A172 (cell line): ENCODE measurements at places on chromosomes 2 and 18.

- DNase-seq: no peak
These were observed 21.1 kb downstream of the INPP5D start for GRCh38 chr2:233081232-233081730.

DNA sequence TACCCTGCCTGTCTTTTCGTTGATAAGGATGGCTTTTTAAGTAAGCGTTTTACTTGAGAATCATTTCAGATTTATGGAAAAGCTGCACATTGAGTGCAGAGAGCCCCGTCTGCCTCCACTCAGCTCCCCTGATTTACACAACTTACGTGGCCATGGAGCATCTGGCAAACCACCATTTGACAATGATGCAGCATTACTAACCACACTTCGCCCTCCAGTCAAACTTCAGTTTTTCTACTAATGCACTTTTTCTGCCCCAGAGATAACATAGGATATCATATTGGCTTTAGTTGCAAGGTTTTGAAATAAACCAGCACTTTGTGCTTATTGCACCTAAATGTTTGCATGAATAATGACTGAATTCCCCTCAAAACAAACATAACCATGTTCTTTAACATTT, 165.1 kb upstream of the TPO start:
- no peak for DNase-seq

GRCh38 chr18:26487437-26487836, 60.9 kb downstream of the KCTD1 start:
- peak; percentile 37 for DNase-seq

- DNase-seq: no peak
These were observed 125.4 kb downstream of the OSBPL1A start for GRCh38 chr18:24272229-24272525.

- DNase-seq: no peak
These were observed 253.7 kb downstream of the DYM start for GRCh38 chr18:49206717-49207116.

- DNase-seq: peak; percentile 85
These were observed 252.6 kb downstream of the AGAP1 start for GRCh38 chr2:235746257-235746934.

GRCh38 chr2:10900216-10901109, 11.3 kb upstream of the KCNF1 start:
- DNase-seq: peak; percentile 25

DNA sequence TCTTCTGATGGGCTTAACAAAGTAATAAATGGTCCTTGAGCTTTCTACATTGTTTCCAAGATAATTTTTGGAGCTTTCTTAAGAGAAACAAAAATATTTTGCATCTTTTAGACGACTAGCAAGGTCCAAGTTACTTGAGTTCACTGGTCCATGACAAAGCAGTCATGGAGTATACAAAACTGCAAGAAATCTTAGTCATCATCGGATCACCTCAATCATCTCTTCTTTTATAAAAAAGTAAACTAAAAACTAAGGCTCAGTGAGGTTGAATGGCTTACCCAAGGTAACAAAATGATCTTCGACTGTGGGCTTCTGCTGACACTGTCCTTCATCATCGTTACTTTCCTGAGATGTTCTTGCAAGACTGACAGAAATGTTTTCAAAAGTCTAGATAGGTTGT, 11.9 kb downstream of the FIGN start:
- DNase-seq: no peak

DNA sequence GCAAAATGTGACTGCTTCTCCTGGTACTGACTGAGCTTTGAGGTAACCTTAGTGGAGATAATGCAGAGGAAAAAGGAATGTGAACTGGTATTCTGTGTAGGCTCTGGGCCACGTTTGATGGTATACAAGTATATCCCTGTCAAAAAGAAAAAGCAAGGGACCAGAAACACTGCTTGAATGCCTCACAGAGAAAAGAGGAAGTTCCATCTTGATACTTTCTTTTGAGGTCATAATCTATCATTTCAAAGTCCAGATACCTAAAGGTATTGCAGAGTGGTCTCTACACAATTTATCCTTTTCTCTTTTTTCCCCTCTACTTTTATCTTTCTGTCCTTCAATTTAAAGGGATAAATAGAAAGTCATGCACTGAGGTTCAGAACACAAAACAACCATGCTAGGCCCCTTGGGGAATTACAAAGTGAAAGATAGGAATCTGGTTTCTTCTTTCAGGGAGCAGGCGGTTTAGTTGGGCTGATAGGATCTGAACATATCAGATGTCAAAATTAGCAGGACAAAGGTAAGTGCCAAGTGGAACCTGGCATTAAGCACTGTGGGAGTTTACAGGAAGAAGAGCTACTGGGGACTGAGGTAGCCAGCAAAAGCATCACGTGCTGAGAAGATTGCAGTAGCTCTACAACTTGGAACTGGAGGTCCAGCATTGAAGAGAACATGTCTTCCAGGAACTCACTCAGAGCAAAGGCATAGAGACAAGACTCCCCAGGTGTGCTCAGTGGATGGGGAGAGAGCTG, 121.2 kb downstream of the LYPD6 start:
- no peak for DNase-seq

DNA sequence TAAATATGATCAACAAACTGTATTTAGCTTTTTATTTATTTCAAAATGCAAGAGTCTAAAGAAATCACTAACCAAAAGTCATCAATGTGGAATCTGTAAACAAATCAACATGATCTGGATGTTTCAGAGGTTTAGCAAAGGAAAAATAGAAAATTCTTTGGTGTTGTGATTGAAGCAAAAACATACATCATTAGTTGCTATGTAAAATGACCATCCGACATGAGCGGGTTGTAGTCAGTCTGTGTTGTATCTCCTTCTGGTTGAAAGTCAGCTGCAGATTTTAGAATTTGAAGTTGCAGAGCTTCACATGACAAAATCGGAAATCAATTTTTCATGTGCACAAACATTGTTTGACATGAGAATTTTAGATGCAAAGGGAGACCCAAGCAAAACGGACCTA, 63.2 kb downstream of the IRS1 start:
- DNase-seq: no peak

- DNase-seq: peak; percentile 34
These were observed 299.0 kb downstream of the FBXO15 start for GRCh38 chr18:73848656-73849055.

- DNase-seq: peak; percentile 57
These were observed 992.2 kb upstream of the PIK3C3 start for GRCh38 chr18:40962784-40963183.

- no peak for DNase-seq
These were observed 38.8 kb upstream of the ERMN start for GRCh38 chr2:157364257-157364974.

DNA sequence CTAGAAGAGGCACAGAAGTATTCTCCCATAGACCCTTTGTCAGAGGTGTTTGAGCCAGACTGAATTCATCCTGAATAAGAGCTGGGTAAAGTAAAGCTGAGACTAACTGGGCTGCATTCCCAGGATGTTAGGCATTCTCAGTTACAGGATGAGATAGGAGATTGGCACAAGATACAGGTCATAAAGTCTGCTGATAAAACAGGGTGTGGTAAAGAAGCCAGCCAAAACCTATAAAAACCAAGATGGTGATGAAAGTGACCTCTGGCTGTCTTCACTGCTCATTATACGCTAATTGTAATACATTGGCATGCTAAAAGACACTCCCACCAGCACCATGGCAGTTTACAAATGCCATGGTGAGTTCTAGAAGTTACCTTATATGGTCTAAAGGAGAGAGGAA, 364.9 kb upstream of the TMEFF2 start:
- DNase-seq: peak; percentile 94

DNA sequence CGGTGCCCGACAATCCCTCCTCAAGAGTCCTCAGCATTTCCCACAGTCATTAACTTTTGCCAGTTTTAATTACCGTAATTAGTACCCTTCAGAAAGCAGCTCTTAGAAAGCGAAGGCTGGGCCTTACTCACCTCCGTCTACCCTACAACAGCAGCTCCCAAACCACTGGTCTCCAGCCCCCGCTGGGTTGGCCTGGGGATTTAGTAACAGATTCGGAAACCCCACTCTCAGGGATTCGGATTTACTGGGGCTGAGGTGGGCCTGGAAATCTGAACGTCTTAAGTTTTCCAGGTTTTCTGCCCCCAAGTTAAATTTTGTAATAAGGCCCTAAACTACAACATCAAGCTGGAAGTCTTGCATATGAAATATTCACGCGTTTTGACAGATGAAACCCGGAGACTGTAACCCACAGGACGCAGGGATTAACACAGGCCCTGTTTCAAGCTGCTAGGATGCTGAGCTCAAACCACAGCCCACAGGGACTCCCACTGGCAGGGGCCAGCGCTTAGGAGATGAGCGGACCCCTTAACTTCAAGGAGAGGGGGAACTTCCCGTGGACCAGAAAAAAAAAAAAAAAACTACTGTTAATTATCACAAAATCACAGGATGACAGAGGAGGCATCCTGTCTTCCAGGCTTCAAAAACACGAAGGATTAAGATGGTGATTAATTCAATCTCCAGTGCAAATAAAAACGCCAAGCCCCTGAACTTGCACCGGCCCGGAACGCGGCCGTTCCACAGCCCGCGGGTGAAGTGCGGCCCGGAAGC, 985 bp downstream of the ILKAP start:
- no peak for DNase-seq

DNA sequence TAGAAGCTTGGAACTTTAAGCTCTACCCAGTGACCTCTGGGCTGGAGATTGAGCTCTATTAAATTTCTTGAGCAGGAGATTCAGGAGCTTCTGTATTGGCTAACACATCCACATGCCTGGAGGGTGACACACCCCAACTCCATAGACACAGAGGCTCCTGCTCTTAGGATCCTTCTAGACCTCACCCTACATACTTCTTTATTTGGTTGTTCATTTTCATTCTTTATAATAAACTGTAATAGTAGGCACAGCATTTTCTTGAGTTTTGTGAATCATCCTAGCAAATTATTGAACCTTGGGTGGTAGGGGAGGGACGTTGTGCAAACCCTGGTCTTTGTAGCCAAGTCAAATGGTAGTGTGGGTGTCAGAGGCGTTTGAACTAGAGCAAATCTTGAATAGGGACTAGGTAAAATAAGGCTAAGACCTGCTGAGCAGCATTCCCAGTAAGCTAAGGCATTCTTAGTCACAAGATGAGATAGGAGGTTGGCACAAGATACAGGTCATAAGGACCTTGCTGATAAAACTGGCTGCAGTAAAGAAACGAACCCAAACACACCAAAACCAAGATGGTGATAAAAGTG, 323.8 kb upstream of the GALNT5 start:
- no peak for DNase-seq

DNA sequence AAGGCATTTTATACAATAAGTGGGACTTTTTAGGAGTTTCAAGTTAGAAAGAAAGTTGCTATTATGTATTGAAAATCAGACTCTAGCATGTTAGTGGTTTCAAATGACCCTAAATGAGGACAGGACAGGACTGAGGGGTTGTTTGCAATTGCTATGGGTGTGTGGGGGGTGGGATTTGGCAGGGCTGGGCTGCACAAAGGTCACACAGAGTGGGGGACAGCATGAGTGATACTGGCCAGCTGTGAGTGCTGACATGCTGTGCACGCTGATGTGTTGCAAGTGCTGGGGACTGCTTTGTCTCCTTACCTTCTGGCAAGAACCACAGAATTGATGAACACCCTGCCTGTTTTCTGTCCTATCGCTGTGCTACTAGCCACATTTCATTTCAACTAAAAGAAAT, 29.8 kb downstream of the RNMT start:
- no peak for DNase-seq

DNA sequence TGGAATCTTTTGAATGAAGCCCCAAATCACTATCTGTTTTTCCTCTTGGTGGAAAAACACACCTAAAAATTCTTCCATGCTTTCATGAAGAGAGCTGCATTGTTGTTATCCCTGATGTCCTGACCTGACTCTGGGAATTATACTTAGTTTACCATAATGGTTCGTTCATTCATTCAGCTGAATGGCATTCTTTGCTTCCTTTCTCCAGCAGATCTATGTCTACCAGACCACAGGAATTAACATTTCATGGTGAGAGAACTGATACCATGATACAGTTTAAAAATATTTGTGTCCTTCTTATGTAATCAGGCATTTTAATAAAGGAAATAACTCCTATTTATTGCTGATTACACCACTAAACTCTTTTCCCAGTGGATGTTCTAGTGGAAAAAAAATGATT, 11.1 kb upstream of the SLC4A10 start:
- DNase-seq: no peak

GRCh38 chr2:204896146-204896545, 350.9 kb downstream of the PARD3B start:
- DNase-seq: no peak

DNA sequence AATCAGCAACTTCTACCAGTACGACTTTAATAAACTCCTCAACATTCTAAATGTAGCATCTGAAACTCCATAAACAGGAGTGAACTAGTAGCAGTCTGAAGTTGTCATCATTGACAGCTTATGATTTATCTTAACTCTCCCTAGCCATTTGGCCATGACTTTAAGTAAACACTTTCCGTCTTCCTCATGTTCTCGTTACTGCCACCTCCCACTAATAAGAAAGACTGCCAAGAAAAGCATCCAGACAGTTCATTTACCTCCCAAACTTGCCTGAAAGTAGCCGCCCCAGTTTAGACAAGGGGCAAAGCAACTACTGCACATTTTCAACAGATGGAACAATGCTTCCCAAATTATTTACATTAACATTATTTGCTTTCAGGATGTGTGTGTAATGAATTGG, 287.5 kb downstream of the OSR1 start:
- no peak for DNase-seq

GRCh38 chr2:191041418-191042161, 27.6 kb upstream of the STAT1 start:
- DNase-seq: peak; percentile 40

GRCh38 chr2:56040189-56040588, 116.6 kb upstream of the EFEMP1 start:
- DNase-seq: no peak

- DNase-seq: no peak
These were observed 42.1 kb downstream of the TMEM37 start for GRCh38 chr2:119473621-119474370.

DNA sequence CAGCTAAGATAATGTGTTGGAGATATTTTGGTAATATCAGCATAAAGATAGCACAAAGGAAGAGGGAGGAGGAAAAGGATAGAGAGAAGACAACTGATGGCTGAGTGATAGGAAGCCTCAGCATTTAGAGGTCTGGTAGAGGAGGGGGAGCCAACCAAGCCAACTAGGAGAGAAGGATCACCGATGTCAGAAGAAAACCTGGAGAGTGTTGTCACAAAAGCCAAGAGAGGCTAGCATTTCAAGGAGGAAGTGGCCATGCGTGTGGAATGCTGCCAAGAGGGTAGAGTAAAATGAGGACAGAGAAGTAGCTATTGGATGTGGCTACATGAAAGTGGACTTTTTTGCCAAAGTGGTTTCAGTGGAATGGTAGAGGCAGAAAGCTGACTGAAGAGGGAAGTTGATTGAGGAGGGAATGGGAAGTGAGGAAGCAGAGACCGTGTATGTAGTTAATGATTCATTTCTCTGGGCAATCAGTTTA, 34.3 kb downstream of the LCLAT1 start:
- DNase-seq: no peak

GRCh38 chr2:67457699-67458098, 60.6 kb downstream of the ETAA1 start:
- DNase-seq: no peak

DNA sequence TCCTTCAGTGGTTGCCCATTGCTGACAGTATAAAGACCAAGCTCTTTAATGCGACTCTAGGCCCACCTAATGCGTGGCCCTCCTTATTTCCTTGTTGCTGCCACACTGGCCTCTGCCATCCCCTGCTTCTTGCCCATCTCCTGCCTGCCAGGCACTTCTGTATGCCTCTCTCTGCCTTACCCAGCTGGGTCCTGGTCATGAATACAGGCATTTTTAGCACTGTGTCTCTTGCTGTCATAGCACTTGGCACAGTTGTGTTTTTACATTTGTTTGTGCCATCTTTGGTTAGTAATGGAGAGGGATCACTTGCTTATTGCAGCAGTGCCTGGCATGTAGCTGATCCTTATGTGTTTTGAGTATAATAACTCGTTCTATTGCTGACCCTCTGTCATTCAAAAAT, 38.7 kb downstream of the MAP4K4 start:
- no peak for DNase-seq
